ENCODE measurements at places on chromosomes 6 and 20. TPM values are rescaled to one million over a fixed set of nuclear protein-coding genes. Genes with fewer than 3 reads are reported as not detected.

Gene GPR6
- total RNA-seq = not detected

Gene HAO1
- 0.12 TPM for total RNA-seq

Gene TMX4
- 12.0 TPM for total RNA-seq

Gene APOBEC2
- not detected for total RNA-seq

Gene C20orf141
- total RNA-seq = not detected

GRCh38 chr6:107565165-107565723, 75.3 kb downstream of the SOBP start:
- no peak overlapping the region for H3K27ac ChIP-seq
- no peaks in the 10 kb centered on the region for H3K4me1 ChIP-seq
- no peaks in the 10 kb centered on the region for H3K36me3 ChIP-seq
- H3K4me3 ChIP-seq = no peak overlapping the region
- H3K27me3 ChIP-seq = no peaks in the 10 kb centered on the region

GRCh38 chr20:43988451-43988850, 73.8 kb downstream of the TOX2 start:
- H3K4me3 ChIP-seq = no peak overlapping the region
- no peaks in the 10 kb centered on the region for H3K4me1 ChIP-seq
- H3K27ac ChIP-seq = no peak overlapping the region
- H3K27me3 ChIP-seq = no peaks in the 10 kb centered on the region
- no peaks in the 10 kb centered on the region for H3K36me3 ChIP-seq
- no peak for DNase-seq

- DNase-seq = no peak
- no peaks in the 10 kb centered on the region for H3K4me1 ChIP-seq
- peaks cover 26% of the 10 kb centered on the region for H3K27me3 ChIP-seq
- no peak overlapping the region for H3K27ac ChIP-seq
- no peaks in the 10 kb centered on the region for H3K36me3 ChIP-seq
- no peak overlapping the region for H3K4me3 ChIP-seq
Observed at GRCh38 chr6:39848171-39848570, 56.0 kb downstream of the DAAM2 start.

DNA sequence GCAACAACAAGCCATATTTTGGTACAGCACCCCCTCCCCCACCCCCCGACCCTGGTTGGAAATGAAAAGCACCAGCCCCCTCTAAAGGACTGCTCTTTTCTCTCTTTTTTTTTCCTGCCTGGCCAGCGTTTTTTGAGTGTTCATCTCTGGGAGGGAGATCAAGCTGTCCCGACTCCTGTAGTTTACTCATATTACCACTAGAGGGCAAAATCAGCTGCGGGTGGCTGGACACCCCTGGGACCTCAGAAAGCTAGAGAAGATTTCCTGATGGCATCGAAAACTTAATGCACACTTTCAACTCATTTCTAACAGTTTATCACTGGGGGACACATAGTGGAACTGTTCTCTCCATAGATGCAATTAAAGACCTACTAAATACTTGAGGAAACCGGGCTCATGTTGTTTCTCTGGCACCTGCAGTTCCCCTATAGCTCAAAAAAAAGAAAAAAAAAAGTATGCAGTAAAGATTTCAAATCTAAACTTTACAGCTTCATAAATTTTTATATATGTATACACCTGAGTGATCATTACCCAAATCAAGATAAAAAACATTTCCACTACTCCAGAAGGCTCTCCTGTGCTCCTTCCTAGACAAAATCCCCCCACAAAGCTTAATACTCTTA, 24.4 kb downstream of the CNBD2 start:
- no peak overlapping the region for H3K4me3 ChIP-seq
- no peaks in the 10 kb centered on the region for H3K36me3 ChIP-seq
- no peaks in the 10 kb centered on the region for H3K27me3 ChIP-seq
- H3K27ac ChIP-seq = no peak overlapping the region
- H3K4me1 ChIP-seq = peaks cover 2% of the 10 kb centered on the region

DNA sequence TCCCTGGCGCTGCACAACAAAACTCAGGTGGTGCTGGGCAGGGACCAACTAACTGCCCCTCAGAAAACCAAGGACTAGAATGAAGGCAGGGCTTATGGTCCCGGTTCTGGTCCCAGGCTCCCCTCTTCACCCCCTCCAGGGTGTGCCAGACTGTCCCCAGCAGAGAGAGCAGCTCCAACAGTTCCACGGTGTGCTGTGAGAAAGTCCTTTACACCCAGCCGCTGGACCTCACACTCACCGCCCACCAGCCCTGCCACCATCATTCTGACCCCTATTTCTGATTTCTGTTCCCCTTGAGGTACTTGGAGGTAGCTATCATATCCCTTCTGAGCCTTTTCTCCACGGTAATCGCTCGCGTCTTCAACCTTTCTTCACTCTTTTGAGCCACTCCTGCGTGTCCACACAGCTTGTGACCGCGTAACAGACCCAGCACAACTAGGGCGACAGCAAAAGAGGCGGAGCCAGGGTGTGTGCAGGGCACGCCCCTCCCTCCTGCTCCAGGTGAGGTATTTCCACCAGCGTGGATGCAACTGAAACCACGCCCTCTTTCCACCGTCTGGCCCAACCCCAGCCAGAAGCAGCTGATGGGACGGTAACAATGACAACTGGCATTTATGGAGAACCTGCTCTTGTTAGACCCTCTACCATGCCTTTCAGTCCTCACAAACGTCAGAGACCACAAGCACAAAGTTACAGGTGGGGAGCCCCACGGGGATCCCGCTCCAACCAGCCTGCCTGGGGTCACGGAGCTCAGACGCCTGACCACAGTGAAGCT, 2.3 kb downstream of the PXDC1 start:
- no peaks in the 10 kb centered on the region for H3K27me3 ChIP-seq
- peaks cover 50% of the 10 kb centered on the region for H3K4me1 ChIP-seq
- H3K27ac ChIP-seq = no peak overlapping the region
- no peaks in the 10 kb centered on the region for H3K36me3 ChIP-seq

- H3K27ac ChIP-seq = no peak overlapping the region
- no peak overlapping the region for H3K4me3 ChIP-seq
- H3K36me3 ChIP-seq = no peaks in the 10 kb centered on the region
- peaks cover 8% of the 10 kb centered on the region for H3K27me3 ChIP-seq
- no peak for DNase-seq
- H3K4me1 ChIP-seq = peaks cover 2% of the 10 kb centered on the region
Observed at GRCh38 chr6:46012834-46013233, 2.8 kb downstream of the CLIC5 start.

- no peak for DNase-seq
- no peaks in the 10 kb centered on the region for H3K4me1 ChIP-seq
- no peaks in the 10 kb centered on the region for H3K27me3 ChIP-seq
- no peak overlapping the region for H3K27ac ChIP-seq
- H3K36me3 ChIP-seq = no peaks in the 10 kb centered on the region
Observed at GRCh38 chr6:29841030-29841429, 13.4 kb downstream of the HLA-G start.

DNA sequence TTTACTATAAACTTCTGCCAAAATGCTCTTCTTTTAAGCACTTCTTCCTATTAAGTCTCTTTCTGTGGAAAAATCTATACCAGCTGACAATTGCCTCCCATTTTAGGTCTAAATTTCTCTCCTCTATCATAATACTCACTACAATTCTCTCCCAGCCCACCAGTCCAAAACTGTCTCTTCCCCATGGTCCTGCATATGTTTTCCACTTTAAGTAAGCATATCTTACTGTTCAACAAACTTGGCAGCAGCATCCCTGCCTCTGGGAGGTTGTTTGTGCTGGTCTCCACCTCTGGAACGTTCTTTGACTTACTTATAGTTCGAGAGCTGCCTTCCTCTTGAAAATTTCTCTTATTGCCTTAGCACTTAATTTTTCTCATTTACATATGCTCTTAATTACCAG, 180.5 kb downstream of the COL12A1 start:
- H3K27me3 ChIP-seq = no peaks in the 10 kb centered on the region
- DNase-seq = no peak
- H3K36me3 ChIP-seq = no peaks in the 10 kb centered on the region
- H3K27ac ChIP-seq = no peak overlapping the region
- H3K4me1 ChIP-seq = 0 out of 2 replicates have a peak, but pooled peaks cover 3% of the 10 kb centered on the region
- H3K4me3 ChIP-seq = no peak overlapping the region

DNA sequence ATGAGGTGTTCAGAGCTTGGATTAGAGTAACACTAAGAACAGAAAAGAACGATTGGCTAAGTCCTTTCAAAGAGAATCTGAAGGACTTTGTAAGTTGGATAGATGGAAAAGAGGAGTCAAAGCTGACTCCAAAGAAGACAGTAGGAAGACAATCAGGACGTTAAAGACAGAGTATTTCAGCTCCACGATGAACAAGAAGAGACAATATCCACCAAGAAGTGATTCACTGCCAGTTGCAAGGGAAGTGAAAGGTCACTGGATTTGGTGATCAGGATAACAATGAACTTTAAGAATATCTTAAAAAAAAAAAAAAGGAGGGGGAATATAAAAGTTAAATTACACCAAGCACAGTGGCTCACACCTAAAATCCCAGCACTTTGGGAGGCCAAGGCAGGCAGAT, 17.9 kb downstream of the REPS1 start:
- peaks cover 48% of the 10 kb centered on the region for H3K4me1 ChIP-seq
- no peaks in the 10 kb centered on the region for H3K27me3 ChIP-seq
- H3K4me3 ChIP-seq = no peak overlapping the region
- no peak for DNase-seq
- H3K36me3 ChIP-seq = no peaks in the 10 kb centered on the region

DNA sequence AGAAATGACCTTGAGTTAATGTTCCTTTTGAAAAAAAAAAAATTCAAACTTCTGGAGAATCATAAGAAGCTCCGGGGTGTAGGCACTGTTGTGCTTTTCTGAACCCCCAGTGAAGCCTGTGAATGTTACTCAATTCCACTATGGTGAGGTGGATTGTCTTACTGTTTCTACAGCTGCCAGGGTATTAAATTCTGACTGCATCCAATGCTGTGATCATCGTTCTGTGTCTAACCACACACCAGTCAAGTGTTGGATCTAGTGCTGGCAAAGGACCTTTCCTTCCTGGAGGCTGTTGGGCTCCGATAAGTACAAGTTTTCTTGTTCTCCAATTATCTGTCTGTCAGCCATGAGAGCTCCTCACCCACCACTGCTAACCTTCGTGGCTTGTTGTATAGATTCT, 162.0 kb upstream of the EPHA7 start:
- no peak for DNase-seq
- no peak overlapping the region for H3K4me3 ChIP-seq
- no peaks in the 10 kb centered on the region for H3K4me1 ChIP-seq
- H3K36me3 ChIP-seq = no peaks in the 10 kb centered on the region
- H3K27ac ChIP-seq = no peak overlapping the region
- no peaks in the 10 kb centered on the region for H3K27me3 ChIP-seq

GRCh38 chr6:147088861-147089260, 115.4 kb upstream of the STXBP5 start:
- DNase-seq = no peak
- H3K4me1 ChIP-seq = no peaks in the 10 kb centered on the region
- no peak overlapping the region for H3K27ac ChIP-seq
- H3K27me3 ChIP-seq = no peaks in the 10 kb centered on the region
- no peaks in the 10 kb centered on the region for H3K36me3 ChIP-seq
- no peak overlapping the region for H3K4me3 ChIP-seq

DNA sequence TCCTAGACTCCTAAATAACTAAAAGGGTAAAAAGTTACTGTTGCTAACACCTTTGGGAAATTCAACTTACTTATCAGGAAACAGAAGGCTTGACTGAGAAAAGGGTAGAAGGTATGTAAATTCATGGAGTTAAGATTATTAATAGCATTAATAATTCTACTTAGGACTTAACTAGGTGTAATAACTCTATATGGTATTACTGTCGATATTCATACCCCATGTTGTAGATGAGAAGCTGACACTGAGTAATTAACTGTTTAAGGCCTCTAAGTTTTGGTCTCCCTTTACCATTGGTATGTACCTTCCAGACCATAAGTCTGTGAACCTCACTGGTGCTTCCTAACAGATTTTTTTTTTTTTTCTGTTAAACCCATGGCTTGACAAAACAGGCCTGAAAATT, 15.4 kb downstream of the GLO1 start:
- H3K27ac ChIP-seq = no peak overlapping the region
- H3K4me1 ChIP-seq = no peaks in the 10 kb centered on the region
- no peaks in the 10 kb centered on the region for H3K27me3 ChIP-seq
- no peak for DNase-seq
- H3K36me3 ChIP-seq = peaks cover 9% of the 10 kb centered on the region

GRCh38 chr6:8494730-8495129, 59.4 kb upstream of the SLC35B3 start:
- H3K4me3 ChIP-seq = no peak overlapping the region
- H3K36me3 ChIP-seq = no peaks in the 10 kb centered on the region
- H3K27ac ChIP-seq = no peak overlapping the region
- H3K4me1 ChIP-seq = no peaks in the 10 kb centered on the region

DNA sequence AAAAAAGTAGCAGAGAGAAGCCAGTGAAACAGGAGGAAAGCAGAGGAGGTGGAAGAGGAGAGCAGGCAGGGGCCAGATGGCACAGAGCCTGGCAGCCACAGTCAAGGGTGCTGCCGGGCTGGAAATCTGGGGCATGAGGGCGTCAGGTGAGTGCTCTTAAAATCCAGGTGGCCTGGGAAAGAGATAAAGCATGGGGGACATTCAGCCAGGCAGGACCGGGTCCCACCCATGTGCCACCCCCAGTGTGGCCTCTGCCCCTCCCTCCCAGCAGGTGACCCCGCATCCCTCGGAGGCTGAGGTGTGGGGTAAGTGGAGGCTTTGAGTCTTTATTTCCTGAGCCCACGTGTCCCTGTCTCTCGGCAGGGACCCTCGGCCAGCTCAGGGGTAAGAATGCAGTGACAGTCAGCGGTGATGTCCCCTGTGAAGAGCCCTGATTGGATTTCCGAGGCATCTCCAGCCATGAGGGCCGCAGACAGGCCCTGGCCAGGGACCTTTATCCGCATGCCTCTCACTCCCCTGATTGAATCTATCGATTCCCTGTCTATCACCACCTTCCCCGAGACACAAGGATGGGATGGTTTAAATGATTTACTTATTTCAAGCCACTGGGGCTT, 33.8 kb upstream of the SULF2 start:
- DNase-seq = no peak
- H3K27me3 ChIP-seq = peaks cover 29% of the 10 kb centered on the region
- no peak overlapping the region for H3K27ac ChIP-seq
- no peaks in the 10 kb centered on the region for H3K36me3 ChIP-seq
- H3K4me3 ChIP-seq = no peak overlapping the region
- H3K4me1 ChIP-seq = peaks cover 5% of the 10 kb centered on the region

- no peaks in the 10 kb centered on the region for H3K4me1 ChIP-seq
- H3K36me3 ChIP-seq = no peaks in the 10 kb centered on the region
- no peak overlapping the region for H3K27ac ChIP-seq
- no peak overlapping the region for H3K4me3 ChIP-seq
- H3K27me3 ChIP-seq = no peaks in the 10 kb centered on the region
Observed at GRCh38 chr6:115972679-115973078, 88.0 kb downstream of the FRK start.

All from HCT116 (cell line).